ENCODE measurements at places on chromosomes 12 and 14.

- DNase-seq, result no peak
These were observed 7.5 kb downstream of the TBK1 start for GRCh38 chr12:64459394-64459891.

- DNase-seq, result peak; percentile 14
These were observed 122.4 kb downstream of the TSPAN9 start for GRCh38 chr12:3199551-3200031.

- DNase-seq, result peak; percentile 40
These were observed 50.1 kb downstream of the CCDC88C start for GRCh38 chr14:91367173-91368171.

DNA sequence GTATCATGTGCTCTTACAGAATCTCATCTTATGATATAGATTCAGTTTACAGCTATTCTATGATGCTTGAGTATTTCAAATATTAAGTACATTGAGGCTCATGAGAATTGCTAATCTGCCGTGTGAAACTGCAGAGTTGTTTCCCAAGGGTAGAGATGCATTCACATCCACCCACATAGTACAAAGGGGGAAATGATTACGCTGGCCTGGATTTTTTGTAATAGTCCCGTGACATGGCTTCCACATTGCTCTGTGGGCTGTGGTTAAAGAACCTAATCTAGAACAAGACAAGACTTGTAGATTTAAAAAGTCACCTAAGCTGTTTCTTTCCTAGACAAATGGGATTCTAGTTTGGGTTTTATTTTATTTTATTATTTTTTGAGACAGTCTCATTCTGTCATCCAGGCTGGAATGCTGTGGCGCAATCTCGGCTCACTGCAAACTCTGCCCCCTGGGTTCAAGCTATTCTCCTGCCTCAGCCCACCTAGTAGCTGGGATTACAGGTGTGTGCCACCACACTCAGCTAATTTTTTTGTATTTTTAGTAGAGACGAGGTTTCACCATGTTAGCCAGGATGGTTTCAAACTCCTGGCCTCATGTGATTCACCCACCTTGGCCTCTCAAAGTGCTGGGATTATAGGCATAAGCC is 13.0 kb upstream of the RIOX1 start:
- peak; percentile 84 for DNase-seq

GRCh38 chr12:90360300-90360699 is 594.7 kb downstream of the CCER1 start:
- peak; percentile 85 for DNase-seq

GRCh38 chr14:38420048-38420447 is 164.2 kb upstream of the CLEC14A start:
- no peak for DNase-seq

All from foreskin keratinocyte (primary cell).